Effector CD4-positive, alpha-beta T cell (primary cell): ENCODE measurements at places on chromosomes 2 and 18.

- no peak for DNase-seq
These were observed 521.5 kb upstream of the DDX18 start for GRCh38 chr2:117293012-117293411.

DNA sequence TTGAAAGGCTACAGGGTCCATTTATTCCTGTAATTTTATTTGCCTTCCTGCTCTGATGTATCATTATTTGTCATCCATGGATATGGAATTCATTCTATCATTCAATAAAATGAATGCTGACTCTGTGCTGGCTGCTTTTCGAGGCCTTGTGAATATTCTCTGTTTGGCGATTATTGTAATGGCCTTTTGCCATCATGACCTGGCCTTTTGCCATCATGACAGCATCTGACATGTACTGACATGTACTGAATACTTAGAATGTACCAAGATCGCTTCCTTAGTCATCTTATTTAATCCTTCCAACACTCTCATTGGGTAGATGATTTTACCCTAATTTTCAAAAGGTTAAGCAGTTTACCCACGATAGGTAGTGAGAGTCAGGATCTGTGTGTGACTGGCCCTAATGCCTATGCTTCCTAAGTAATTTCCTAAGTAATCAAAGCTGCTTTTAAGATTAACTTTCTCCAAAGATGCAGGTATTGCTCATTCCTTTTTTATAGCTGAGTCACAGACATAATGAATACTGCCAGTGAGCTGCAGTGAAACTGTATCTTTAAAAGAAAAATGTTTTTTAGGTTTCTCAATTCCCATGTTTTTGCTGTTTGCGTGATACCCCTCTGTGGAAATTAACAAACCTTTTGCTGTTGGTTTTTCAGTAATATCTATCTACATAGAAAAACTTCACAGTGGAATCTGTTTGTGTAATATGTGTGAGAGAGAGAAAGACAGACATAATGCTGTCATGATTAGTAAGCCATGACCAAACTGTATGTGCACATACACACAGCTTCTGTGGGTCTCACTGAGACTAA, 127.8 kb downstream of the CERS6 start:
- no peak for DNase-seq

GRCh38 chr2:96546321-96546720, 9.8 kb downstream of the ARID5A start:
- DNase-seq: no peak

DNA sequence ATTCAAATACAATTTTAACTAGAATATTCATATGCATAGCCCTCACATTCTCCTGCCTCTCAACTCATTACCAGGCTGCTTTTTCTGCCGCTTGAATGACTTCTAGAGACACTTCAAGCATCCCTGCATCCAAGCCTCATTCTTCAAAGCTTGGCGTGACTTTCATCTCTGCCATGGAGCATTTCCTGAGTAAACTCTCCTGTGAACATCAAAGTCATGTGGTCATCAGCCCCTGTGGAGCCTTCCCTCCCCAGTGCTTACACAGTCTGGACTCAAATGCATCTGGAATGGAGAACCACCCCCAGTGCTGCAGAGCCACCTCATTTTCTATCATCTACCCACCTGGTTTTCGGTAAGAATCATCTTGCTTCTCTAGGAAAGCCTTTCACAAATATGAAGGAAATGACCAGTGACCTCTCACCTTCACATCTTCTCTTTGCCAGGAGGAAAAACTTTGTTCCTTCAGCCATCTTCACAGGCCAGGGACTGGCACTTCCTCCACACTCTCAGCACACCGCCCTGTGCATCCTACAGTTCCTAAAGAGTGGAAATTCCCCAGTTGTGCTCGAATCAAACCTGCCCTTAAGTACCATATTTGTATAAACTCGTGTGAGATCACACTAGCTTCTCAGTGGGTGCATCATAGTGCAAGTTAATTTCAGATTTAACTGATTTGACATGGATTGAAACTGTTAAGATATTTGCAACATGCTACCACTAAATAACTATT, 116.4 kb downstream of the COL6A3 start:
- no peak for DNase-seq

- DNase-seq: no peak
These were observed 98.3 kb downstream of the NAB1 start for GRCh38 chr2:190746971-190747761.

DNA sequence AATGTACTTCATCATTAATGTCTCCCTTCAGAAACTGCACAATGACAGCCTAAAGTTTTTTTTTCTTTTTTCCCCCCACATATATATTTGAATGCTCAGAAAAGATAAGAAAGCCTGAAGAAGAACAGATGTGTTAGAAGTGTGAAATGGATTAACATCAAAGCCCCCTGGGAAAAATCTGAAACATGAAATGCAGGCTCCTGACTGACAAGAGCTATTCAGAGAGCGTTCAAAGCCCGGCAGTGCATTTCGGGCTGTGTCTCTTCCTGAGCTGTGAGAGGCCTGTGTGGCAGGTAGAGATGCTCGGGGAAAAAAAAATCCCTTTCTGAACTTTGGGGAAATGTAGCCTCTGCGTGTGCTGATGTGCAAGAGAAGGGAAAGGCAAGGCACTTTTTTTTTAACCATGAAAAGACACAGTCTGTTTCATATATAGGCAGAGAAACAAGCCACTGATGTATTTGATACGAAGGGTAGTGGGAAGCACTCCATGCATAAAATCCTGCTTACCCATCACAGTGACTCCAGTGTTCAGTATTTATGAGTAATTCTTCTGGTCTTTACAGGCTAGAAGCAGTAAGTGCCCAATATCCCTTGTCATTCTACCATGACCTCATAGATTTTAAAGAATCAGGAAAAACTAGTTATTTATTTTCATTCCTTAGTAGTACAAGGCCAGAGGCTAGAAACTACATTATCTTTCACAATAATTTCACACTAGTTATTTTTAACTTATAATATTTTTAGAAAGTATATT, 1574.2 kb upstream of the PIK3C3 start:
- no peak for DNase-seq

DNA sequence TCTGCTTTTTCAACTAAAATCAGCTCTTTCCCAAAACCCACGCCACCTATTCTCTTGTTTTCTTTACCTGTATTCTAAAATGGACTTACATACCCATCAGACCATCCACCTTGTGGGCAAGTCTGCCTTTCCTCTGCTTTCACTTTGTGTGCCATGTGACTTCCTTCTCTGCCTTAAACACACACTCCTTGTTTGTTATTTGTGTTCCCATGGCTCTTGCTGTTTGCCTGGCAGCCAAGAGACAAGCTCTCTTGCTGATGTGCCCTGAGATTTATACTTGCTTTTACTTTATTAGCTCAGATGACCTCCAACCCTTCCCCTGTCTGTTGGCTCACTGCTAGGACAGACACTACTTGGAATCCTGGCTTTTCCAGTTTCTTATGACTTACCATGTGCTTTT, 309.7 kb upstream of the LRRTM4 start:
- DNase-seq: no peak

DNA sequence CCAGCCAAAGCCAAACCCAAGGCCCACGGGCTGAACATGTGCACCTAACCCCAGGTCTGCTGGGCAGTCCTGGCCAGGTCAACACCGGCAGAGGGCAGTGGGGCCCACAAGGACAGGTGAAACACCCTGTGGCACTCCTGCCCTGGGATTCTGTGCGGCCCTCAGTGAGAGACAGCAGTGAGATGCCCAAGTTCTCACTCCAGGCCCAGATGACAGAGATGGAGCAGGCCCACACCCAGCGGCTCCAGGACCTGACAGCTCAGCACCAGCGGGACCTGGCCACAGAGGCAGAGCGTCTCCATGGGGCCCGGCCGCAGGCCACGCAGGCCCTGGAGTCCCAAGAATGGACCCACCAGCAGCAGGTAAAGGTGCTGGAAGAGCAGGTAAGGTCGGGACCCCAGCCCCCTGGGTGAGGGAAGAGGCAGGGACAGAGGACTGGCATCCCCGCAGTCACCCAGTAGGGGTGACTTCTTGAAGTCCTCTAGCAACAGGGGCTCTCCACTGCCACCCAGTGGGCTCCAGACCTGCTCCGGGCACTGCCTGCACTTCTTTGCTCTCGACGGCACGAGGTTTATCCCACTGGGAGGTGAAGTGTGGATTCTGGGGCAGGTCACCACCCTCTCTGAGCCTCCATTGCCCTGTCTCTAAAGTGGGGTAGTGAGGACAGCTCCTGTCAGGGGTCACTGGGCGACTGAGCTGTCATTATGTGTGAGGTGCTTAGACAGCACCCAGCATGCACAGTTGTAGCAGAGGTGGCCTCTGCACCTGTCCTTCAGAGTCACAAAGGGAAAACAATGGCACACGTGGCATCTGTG, 8.8 kb upstream of the SNED1 start:
- DNase-seq: no peak

GRCh38 chr2:140893685-140894084, 1237.1 kb downstream of the LRP1B start:
- no peak for DNase-seq

DNA sequence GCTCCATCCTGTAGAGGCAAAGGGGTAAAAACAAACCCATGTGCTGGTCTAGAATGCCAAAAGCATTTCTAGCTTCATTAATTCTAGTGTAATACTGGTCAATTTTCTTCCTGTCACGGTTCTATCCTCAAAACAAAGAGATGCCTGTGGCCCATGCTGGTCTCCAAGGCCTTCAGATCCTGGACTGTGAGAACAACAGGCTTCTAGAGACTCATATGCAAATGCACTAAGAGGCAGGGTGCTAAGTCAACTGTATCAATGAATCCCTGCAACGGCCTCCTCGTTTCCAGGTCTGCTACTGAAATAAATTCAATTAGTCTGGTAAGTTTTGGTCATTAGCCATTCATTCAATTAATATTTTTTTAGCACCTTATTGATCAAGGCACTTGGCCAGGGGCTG, 4.0 kb downstream of the IFT172 start:
- DNase-seq: no peak
